ENCODE measurements at places on chromosomes 16 and 17.
A peak's percentile ranks its signal among the peaks of the same experiment; 100 is the strongest.

DNA sequence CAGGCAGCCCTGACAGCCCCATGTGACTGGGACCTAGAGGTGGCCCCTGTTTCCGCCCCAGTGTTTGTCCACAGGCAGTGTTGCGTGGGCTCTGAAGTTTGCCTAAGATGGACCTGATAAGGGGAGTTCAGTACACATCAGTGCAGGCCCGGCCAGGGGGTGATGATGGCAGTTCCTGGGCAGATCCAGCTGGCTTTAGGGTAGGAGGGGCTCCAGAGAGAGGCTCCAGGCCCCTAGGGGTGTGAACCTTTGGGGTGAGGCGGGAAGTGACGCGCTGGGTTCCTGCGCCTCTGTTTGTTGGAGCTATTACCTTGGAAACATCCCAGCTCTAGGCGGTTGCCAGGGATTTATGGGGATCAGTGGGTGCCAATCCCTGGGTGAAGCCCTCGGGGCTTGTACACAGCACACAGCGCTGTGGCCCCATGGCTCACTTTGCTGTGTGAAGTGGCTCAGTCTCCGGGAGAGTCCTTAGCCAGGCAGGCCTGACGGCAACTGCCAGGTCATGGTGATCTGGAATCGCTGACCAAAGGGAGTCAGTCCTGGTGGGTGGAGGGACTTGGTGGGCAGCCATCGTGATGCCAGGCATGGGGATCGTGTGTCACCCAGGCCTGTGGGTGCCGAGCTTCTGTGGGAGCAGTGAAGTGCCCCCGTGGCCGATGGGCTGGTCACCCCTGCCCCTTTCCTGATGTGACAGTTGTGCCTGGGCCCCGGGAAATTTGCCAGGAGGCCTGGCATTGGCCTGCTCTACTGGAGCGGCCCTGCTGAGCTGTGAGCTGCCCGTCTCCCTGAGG lies 146.1 kb downstream of the SEC14L1 start:
- no peak for DNase-seq

DNA sequence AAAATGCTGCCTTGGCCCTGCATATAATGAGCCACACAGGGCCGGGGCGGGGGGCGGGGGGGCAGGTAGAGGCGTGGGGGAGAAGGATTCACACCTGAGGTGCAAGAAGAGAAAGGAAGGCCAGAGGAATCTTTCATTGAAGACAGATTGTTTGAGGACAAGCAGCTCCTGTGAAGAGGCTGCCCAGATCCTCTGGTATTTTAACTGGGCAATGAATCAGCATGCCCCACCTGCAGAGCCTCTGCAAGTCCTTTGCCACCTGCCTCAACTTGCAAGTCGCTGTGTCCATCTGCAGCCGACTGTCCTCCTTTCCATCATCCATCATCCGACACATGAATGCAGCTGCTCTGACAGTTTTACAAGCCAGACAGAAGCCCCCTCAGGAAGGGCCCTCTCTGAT lies 1.2 kb upstream of the SOST start:
- no peak for DNase-seq

GRCh38 chr17:31586946-31587345 lies 195.5 kb downstream of the RAB11FIP4 start:
- no peak for DNase-seq

- peak; percentile 4 for DNase-seq
Observed at GRCh38 chr16:82229800-82230619, 60.0 kb upstream of the MPHOSPH6 start.

GRCh38 chr16:4347765-4348509 lies 3.2 kb downstream of the PAM16 start:
- no peak for DNase-seq

DNA sequence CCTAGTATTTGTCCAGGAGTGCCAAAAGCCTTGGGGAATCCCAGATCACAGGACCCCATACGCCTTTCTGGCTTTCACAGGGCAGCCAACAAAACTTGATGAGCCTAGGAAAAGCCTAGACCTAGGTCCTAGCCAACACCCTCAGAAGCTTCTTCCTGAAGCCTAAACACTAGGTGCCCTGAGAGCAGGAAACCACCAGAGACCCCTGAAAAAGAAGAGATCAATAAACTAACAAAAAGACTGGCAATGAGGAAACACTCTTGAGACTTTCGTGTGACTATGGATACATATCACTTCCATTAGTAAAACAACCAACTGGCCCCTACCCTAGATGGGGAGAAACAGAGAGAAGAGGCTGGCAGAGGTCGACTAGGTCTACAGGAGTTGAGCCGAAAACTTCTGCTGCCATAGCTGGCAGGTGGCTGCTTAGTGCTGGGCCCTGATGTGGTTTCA lies 1.2 kb downstream of the ORMDL3 start:
- DNase-seq, result no peak

GRCh38 chr17:11601661-11602060 lies 3.4 kb downstream of the DNAH9 start:
- DNase-seq, result no peak

DNA sequence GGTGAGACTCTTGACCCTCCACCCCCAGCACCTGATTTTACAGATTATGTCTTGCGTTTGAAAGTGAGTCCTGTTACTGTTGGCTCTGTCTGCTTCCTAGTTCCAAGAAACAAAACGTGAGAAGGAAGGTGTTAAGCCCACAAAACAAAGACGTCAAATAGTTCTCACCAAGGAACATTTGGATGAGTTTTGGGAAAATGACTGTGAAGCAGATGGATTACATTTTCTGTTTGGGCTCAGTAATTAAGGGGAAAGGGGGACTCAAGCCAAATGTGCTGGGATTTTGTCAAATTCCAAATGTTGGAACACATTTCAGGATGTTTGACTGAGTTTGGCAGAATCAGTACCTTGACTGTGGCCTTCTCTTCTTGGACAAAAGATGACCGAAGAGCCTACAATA lies 71.2 kb downstream of the PCTP start:
- DNase-seq, result no peak

DNA sequence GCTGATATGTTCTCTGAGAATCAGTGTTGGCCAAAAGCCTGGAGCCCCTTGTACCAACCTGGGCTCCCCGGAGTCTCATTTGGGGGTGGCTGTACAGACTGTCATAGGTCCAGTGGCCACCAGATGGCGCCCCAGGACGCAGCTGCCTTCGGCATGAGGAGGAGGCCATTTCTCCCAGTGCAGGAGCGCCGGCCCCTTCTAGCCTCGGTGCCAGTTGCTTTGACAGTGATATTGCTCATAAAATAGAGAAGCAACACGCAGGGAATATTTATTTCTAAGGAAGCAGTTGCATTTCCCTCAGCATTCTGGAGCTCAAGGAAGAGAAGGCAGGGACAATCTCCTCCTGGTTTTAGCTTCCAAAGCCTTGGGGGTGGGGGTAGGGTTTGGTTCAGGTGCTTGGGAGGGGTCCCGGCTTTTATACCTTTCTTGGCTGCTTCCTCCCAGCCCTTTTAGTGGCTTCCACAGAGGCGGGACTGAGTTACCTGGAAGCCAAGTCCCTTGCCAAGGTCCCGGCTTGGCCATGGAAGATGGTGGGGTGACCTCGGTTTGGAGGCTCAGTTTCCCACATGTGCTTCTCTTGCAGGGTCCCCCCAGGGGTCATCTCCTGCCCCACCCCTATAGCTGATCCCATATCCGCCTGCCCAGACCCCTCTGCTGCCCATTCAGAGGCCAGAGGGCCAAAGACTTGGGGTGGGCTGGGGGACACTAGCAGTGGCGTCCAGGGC lies 117.8 kb upstream of the CDC42EP4 start:
- DNase-seq, result peak; percentile 38

GRCh38 chr17:15509095-15509494 lies 41.7 kb upstream of the CDRT4 start:
- no peak for DNase-seq

DNA sequence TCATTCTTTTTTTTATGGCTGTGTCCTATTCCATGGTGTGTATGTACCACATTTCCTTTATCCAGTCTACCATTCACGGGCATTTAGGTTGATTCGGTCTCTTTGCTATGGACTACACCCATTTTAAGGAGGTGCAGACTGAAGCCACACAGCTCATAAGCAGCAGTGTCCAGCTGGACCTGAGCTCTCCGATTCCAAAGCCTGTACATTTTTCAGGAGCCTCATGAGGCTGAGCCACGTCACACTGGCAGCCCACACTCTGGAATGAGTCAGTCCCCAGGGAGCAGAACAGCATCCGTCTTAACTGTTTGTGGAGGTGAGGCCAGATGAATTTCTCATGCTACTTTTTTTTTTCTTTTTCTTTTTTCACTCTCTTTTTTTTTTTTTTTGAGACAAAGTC lies 116.1 kb downstream of the C16orf95 start:
- no peak for DNase-seq

DNA sequence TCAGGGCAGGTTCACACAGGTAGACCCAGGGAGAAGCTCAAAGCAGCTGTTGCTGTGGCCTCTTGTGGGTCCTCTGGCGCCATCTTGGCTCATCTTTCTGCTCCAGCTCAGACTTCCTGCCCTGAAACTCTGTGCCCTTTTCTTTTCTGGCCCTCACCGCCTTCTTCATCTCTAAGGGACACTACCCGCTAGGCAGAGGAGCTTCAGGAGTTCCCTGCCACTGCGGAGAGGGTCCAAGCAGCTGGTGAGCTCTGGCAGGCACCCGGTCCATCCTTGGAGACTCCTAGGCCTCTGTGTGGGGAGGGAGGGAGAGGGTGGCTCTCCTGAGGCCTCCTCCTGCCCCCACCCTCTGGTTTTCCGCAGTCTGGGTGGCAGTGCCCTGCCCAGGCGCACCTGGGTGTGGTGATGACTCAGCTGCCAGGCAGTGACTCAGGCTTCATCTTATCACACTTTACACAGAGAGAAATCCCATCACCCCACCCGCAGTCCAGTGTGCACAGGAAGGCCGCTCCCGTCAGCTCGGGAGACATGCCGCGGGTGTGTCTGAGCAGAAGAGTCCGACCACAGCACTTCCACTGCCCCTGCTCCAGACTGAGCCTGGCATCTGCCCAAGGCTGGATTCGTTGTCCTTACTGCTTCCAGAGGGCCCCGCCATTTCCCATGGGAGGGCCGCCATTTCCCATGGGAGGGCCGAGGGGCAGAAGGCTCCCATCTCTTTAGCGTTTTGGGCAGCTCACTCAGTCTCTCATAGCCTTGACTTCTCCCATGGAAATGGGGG lies 7.3 kb downstream of the NT5C start:
- no peak for DNase-seq

- DNase-seq, result no peak
Observed at GRCh38 chr17:82234211-82235055, 5.6 kb downstream of the SLC16A3 start.

DNA sequence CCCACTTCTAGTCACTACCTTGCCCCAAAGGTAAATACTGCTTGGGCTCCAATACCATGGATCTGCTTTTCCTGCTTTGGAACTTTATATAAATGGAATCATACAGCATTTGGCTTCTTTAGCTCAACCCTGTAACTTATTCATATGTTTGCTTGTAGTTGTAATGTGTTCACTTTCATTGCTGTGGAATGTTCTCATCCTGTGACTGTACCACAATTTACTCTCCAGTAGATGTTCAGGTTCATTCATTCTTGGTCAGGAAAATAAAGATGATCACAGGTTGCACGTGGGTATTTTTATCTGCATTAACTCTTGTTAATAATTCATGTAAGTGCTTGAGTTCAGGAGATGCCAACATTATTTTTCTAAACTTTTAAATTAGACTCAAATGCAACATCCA lies 6.7 kb upstream of the BEAN1 start:
- no peak for DNase-seq

DNA sequence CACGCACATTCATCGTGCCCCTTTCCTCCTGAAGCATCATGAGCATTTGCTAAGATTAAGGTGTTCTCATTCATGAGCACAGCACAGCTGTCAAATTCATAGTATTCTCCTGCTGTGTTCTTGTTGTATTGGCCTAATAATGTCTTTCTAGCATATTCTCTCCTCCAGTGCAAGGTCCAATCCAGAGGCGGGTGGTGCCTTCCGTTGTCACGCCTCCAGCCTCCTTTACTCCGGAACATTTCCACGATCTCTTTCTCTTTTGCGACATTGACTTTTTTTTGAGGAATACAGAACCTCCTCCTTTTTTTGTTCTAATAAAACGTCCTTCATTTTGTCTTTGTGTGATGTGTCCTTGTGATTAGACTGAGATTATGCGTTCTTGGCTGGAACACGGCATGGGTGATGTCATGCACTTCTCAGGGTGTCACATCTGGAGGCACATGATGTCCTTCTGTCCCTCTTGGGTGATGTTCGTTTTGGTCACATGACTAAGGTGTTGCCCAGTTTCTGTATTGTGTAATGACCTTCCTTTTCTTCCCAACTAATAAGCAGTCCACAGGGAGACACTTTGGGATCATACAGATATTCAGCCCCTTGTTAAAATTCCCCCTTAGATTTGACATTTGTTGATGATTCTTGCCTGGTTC lies 66.3 kb downstream of the CLEC16A start:
- DNase-seq, result no peak

- DNase-seq, result no peak
Observed at GRCh38 chr17:538181-538973, 176.3 kb downstream of the VPS53 start.

GRCh38 chr17:50075446-50076032 lies 19.6 kb upstream of the PDK2 start:
- no peak for DNase-seq

DNA sequence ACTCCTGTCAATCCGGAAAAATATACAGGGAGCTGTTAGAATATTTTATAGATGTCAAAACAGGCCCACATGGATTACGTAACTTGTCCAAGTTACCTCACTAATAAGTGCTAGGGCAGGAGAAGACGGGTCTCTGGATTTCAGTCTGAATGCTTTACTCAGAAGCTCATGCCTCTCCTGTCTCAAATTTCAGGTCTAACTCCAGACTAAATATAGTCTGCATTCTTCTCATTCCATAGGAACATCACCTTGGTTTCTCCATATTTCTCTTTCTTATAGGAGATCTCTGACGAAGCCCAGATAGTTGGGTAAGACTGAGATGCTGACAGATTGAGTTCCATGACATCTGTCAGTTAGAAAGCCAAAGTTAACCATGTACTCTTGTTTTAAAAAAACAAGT lies 174.2 kb downstream of the STX8 start:
- no peak for DNase-seq

- DNase-seq, result no peak
Observed at GRCh38 chr16:80618862-80619648, 78.3 kb downstream of the DYNLRB2 start.

- no peak for DNase-seq
Observed at GRCh38 chr17:82332669-82333278, 792 bp downstream of the SECTM1 start.

DNA sequence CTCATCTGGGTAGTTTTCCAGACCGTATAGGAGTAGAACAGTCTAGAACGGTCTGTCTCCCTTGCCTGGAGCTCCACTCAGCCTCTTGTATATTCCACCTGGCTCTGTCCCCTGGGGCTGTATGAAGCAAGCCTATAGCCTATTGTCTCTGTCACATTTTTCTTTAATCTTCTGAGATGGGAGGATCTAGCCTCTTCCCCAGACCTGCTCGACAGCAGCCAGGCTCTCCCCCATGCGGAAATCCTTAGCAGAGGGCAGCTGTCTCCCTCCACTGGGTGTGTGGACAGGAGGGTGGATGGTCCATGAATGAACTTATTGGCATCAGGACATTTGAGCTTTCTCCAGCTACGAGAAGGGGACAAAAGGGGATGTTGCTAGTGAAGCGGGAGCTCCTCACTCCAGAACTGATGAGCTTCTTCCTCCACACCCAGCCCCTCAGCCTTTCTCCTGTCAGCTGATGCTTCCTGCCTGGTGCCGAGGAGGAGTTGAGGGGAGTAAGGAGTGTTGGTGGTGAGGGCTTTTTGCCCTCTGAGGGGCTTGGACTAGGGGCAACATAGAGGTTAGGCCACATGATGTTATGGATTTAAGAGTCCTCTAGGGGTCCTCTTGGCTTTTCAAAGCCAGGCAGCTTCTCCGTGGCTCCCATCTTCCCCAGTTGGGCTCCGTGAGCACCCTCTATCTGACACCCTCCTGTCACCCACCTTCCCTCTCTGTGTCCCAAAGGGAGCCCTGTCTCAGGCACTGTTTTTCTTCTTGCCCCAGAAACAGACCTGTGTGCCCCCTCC lies 28.0 kb downstream of the ARHGAP23 start:
- no peak for DNase-seq

- no peak for DNase-seq
Observed at GRCh38 chr17:30812218-30813177, 12.0 kb downstream of the CRLF3 start.

Data from DMS 273 treated with DMSO at 0.1 percent for 48 hours (cell line).